LoVo (cell line): ENCODE measurements at places on chromosomes 4 and X.

- peak; percentile 25 for DNase-seq
These were observed 669 bp downstream of the IRF2 start for GRCh38 chr4:184473499-184474262.

DNA sequence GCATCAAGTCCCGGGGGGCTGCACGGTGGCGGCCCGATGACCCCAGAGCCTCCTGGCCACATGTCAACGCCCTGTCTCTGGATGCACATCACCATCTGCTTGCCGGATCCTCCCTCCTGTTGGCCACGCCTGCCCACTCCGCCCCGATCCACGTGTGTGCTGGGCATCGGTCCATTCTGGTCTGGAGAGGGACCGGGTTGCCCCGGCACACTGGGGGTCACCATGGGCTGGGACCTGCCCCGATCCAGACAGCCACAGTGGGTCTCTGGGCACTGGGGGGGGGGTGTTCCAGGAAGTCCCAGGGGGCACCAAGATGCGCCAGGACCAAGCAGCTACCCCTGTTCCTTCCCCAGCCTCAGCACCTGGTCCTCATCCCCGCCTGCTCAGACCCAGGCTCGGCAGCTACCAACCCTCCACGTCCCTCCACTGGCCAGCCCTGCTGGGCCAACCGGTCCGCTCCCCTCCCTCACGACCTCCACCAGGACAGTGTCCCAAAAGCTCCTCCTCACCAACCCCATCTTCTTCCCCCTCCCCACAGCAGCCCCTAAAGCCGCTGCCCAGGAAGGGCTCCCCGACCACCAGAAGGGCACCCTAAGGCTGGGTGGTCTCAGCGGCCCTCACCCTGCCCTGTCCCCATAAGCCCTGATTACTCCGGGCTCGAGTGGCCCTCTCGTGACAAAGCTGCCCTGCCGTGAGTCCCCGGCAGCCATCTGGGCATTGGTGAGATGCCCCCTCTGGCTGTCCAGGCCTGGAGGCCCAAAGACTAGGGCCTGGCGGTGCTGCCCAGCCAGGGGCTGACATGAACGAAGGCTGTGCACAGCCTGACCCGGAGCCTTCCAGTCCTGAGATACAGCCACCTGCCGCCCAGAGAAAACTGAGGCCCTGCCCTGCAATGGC is 4.6 kb downstream of the CTBP1 start:
- DNase-seq = no peak

DNA sequence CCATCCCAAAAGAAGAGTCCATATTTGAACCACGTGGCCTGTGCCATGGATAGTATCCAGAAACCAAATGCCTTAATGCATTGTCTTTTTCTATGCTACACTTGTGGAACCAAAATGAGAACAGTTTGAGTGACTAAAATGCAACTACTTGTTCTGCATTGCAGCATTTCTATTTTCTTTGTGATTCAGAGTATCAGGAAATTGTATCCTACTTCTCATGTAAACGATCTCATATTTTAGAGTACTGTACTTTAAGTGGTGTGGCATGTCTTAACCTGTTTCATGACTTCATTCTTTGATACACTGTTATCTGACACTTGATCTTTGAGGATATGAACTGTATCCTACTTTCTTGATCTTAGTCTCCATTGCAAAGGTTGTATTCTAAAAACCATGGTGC is 167.2 kb upstream of the WDR1 start:
- no peak for DNase-seq

GRCh38 chr4:15665753-15666365 is 10.7 kb upstream of the FBXL5 start:
- peak; percentile 88 for DNase-seq

- no peak for DNase-seq
These were observed 702.4 kb upstream of the EPHA5 start for GRCh38 chr4:66372706-66373105.

GRCh38 chrX:14676431-14676830 is 147.1 kb downstream of the GLRA2 start:
- DNase-seq = no peak

- DNase-seq = no peak
These were observed 8.4 kb upstream of the FHDC1 start for GRCh38 chr4:152927737-152928136.

- no peak for DNase-seq
These were observed 42.7 kb downstream of the GATB start for GRCh38 chr4:151717909-151718628.

GRCh38 chr4:175542786-175543185 is 269.3 kb downstream of the GPM6A start:
- no peak for DNase-seq

DNA sequence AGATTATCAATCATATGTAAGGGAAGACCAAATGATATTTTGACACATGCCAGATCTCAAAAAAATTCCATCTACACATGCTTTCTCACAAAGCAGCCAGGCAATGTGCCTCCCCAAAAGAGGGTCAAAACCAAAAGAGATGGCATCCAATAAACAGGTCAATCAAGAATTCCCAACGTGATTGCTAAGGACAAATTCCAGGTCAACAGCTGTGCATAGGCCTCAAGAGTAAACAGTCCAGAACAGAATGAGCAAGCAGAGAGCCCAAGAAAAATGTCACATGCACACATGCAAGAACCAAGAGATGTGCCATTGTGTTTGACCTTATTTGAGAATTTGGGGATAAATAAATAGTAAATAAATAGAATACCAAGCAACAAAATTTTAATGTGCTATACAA is 136.7 kb downstream of the APBB2 start:
- no peak for DNase-seq

- no peak for DNase-seq
These were observed 53.4 kb downstream of the GRXCR1 start for GRCh38 chr4:42945874-42946273.

- no peak for DNase-seq
These were observed 13.2 kb downstream of the TNIP2 start for GRCh38 chr4:2742823-2743517.

GRCh38 chr4:178387756-178388155 is 945.5 kb upstream of the AGA start:
- no peak for DNase-seq

GRCh38 chr4:118942465-118942864 is 53.8 kb downstream of the SYNPO2 start:
- DNase-seq = peak; percentile 38

GRCh38 chr4:144371485-144371884 is 231.0 kb upstream of the GYPA start:
- no peak for DNase-seq

GRCh38 chr4:185167234-185167633 is 24.2 kb downstream of the SLC25A4 start:
- no peak for DNase-seq

DNA sequence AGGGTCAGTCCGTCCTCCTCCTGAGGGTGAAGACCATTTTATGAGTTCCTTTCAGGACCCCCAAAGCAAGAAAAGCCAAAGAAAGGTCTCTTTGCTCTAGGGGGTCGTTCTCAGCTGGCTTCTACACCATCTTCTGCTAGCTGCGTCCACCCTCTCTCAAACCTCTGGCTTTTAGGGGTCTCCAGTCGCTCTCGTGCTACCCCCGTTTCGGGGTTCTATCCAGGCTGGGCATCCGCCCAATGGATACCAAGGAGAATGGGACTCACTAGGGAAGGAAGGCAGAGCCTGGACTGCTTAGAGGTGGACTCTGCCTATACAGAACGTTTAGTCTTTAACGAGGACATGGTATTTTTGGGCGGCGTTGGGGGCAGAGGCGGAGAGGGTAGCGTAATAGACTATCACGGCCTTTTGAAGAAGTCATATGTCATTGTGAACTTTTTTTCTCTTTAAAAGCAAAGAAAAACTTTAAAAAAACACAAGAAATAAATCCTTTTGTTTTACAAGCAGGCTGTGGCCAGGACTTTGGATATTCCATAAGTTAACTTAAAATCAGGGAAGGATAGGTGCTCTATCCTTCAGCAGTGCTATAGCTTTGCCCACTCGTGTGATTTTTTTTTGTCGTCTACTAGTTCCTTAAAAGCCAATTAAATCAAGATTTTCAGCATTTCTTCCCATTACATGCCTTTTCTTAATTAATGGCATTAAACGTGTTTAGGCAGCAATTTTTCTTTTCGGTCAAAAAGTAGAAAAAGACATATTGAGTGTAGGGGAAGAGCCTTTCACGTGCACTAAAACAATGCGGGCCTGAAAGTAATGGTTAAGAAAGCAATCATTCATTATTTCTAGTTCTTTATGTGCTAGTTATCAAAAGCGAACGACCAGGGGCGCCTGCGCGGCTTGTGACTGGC is 7.2 kb upstream of the PITX2 start:
- no peak for DNase-seq

GRCh38 chr4:184814686-184815045 is 11.1 kb downstream of the ACSL1 start:
- no peak for DNase-seq

- DNase-seq = no peak
These were observed 1039.9 kb downstream of the GLUD2 start for GRCh38 chrX:122087341-122087740.

DNA sequence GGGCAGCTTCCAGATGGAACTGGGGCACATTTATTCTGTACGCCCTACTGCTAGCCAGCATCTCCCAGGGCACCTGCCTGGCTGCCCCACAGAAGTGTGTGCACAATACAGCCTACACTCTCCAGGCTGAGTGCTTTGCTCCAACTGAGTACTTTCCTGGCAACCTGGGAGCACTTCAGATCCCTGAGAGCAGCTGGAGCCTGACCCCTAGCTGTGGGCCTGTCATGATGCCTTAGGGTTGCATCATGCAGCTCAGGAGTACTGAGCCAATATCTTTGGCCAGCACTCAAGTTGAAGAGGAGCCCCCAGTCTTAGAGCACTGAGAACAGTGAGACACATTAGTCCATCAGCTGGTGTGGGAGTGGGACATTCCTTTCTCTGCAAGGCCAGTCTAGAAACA is 321.9 kb downstream of the CFAP47 start:
- DNase-seq = no peak

GRCh38 chr4:11214281-11214680 is 214.4 kb downstream of the HS3ST1 start:
- no peak for DNase-seq

- DNase-seq = no peak
These were observed 4.4 kb downstream of the MXD4 start for GRCh38 chr4:2257361-2258081.

GRCh38 chrX:37613933-37614332 is 42.5 kb downstream of the LANCL3 start:
- DNase-seq = no peak

DNA sequence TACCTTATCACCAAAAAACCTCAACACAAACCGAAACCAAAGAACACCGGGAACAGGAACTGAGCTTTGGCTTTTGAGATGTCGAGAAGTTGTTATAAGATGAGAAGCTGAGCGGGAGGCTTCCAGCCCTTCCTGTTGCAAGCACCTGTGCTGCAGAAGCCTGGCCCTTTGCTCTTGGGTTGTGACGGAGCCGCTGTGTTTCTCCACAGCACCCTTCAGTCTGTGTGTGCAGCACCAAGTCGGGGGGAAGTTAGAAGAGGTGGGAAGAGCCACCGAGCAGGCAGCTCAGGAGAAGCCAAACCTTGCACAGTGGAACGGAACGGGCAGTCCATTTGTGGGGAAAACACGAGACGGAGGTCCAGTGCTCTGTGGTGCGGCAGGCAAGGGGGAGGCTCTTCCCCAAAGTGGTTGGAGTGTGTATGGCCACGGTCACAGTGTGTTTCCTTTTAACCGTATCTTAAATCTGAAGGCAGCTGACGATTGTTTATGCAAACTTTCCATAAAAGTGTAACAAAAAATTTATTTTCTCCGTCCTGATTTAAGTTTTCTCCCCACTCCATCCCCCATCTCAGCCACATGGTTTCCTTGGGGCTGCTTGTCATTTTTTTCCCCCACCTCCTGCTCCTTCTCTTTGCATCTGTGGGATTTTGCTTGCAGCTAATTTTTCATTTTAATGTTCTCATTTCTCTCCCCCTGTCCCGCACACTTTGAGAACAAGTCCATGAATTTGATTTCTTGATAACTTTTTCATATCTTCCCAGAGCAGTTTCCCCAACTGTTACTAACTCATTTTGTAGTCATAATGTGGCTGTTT is 123.7 kb downstream of the STOX2 start:
- peak; percentile 12 for DNase-seq

DNA sequence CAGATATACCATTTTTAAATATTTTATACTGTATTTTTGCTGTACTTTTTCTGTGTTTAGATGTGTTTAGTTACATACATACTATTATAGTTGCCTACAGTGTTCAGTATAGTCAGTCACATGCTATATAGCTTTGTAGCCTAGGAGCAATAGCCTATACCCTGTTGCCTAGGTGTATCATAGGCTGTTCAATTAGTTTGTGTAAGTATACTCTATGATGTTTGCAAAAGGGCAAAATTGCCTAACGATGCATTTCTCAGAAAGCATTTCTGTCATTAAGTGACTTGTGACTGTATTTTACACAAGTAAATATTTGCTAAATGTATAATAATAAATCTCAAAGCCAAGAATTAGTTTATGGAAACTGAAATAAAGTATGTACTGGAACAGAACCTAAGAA is 9.5 kb downstream of the ETFDH start:
- no peak for DNase-seq

DNA sequence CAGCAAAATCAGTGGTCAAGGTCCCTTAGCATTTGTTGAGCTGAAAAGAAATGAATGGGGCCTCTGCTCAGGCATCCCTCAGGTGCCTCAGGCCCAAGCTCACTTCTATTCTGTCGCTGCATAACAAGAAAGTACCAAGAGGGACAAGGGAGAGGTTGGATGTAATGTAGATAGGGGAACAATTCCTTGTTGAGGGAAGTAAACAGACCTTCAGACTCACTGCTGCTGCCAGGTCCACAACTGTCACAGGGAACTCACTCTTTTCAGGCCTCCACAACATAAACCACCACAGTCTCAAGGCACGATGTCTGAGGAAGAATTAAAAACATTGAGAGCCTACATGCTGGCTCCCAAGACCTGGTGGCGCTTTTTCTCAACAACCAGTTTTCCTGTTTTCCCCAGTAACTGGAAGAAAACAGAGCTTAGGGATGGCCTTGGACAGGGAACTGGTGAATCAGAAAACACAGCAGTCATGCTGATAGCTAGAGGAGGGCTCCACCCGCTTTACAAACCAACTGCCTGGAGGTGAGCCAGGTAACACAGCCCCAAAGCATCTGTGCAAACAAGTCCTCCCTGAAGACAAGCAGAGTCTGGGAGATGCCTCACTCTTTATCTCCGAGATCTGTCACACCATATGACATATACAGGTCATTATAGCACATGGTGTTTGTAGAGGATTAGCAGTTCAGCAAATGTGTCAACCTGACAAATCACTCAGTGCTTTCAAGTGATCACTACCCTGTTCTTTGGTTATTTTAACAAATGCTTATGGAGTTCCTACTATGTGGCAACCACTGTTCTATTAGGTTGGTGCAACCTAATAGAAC is 14.3 kb upstream of the AWAT1 start:
- DNase-seq = peak; percentile 32

- no peak for DNase-seq
These were observed 297.5 kb upstream of the PABPC4L start for GRCh38 chr4:134499074-134499473.

- DNase-seq = no peak
These were observed 40.8 kb downstream of the STK26 start for GRCh38 chrX:132063862-132064261.

DNA sequence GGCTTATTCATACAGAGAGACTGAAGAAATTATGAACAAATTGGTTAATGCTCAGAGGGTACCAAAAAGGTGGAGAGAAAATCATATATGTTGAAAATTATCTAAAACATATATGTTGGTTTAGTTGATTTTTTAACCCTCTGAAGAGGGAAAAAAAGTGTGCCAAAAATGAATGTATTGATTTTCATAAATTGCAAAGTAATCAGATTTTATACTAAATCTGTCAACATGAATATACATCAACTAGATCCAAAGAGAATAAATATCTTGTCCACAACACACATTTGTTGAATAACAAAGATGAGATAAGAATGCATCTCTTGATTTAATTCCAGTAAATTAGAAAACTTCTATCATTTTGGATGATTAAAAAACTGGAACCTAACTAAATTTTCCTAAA is 125.3 kb upstream of the TACR3 start:
- no peak for DNase-seq
